ENCODE measurements at places on chromosomes 5 and 9.

- DNase-seq = no peak
- H3K4me1 ChIP-seq = no peaks in the 10 kb centered on the region
- H3K27ac ChIP-seq = no peak overlapping the region
- no peak overlapping the region for H3K4me3 ChIP-seq
- no peaks in the 10 kb centered on the region for H3K36me3 ChIP-seq
Measured at GRCh38 chr5:98518754-98519153, 254.7 kb upstream of the RGMB start.

DNA sequence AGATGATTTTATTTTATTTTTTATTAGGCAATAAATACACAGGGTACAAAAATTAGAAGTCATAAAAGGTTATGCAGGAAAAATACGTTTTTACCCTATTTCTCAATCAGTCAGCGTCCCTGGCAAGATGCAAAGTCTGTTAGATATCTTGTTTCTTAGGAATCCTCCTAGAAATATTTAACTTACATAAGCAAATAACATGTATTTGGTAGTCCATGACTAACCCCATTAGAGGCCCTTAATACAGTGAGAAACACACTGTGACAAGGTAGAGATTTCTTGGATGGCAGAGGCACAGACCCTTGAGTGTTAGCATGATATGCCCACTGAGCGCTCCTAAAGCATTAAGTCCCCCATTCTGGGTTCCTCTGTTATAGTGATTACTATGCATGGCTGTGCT, 121.2 kb upstream of the ADAMTSL1 start:
- H3K27ac ChIP-seq = no peak overlapping the region
- no peak for DNase-seq
- no peaks in the 10 kb centered on the region for H3K4me1 ChIP-seq
- no peak overlapping the region for H3K4me3 ChIP-seq

DNA sequence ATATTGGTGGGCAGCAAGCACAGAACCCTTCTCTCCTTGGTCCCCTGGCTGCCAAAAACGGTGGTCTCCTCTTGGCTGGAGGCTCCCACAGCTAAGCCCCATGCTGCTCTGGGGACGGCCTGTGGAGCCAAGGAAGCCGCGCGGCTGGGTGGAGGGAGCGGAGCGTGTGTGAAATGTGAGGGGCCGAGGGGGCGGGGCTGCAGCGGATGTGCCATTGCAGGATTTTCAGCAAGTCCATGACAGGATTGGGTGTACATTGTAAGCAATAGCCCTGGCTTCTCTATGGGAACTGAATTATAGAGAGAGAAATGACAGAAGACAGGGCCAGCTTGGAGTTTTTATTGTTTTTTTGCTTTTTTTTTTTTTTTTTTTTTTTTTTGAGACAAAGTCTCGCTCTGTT, 336.5 kb downstream of the DIRAS2 start:
- no peaks in the 10 kb centered on the region for H3K4me1 ChIP-seq
- DNase-seq = no peak
- peaks cover 3% of the 10 kb centered on the region for H3K36me3 ChIP-seq
- H3K4me3 ChIP-seq = no peak overlapping the region

- DNase-seq = no peak
- no peak overlapping the region for H3K4me3 ChIP-seq
- no peaks in the 10 kb centered on the region for H3K27me3 ChIP-seq
- peaks cover 6% of the 10 kb centered on the region for H3K4me1 ChIP-seq
- H3K36me3 ChIP-seq = peaks cover 9% of the 10 kb centered on the region
Measured at GRCh38 chr9:120610975-120611689, 31.2 kb upstream of the CDK5RAP2 start.

GRCh38 chr5:108459769-108460168, 77.9 kb upstream of the FBXL17 start:
- H3K27ac ChIP-seq = no peak overlapping the region
- peaks cover 49% of the 10 kb centered on the region for H3K27me3 ChIP-seq
- H3K4me1 ChIP-seq = no peaks in the 10 kb centered on the region
- no peak overlapping the region for H3K4me3 ChIP-seq
- no peak for DNase-seq

- H3K27ac ChIP-seq = no peak overlapping the region
- no peaks in the 10 kb centered on the region for H3K36me3 ChIP-seq
- H3K4me1 ChIP-seq = no peaks in the 10 kb centered on the region
- DNase-seq = no peak
Measured at GRCh38 chr5:179393078-179393477, 47.8 kb upstream of the ADAMTS2 start.

GRCh38 chr9:18606846-18607245, 132.9 kb downstream of the ADAMTSL1 start:
- H3K27me3 ChIP-seq = no peaks in the 10 kb centered on the region
- H3K4me3 ChIP-seq = no peak overlapping the region
- no peaks in the 10 kb centered on the region for H3K4me1 ChIP-seq
- H3K27ac ChIP-seq = no peak overlapping the region

- DNase-seq = no peak
- H3K4me3 ChIP-seq = no peak overlapping the region
- H3K27ac ChIP-seq = no peak overlapping the region
- H3K36me3 ChIP-seq = peaks cover 3% of the 10 kb centered on the region
Measured at GRCh38 chr5:178398901-178399700, 166.5 kb upstream of the PHYKPL start.

GRCh38 chr5:126096442-126097006, 326.7 kb upstream of the GRAMD2B start:
- H3K4me1 ChIP-seq = no peaks in the 10 kb centered on the region
- H3K27me3 ChIP-seq = no peaks in the 10 kb centered on the region
- no peak overlapping the region for H3K4me3 ChIP-seq
- no peak overlapping the region for H3K27ac ChIP-seq

DNA sequence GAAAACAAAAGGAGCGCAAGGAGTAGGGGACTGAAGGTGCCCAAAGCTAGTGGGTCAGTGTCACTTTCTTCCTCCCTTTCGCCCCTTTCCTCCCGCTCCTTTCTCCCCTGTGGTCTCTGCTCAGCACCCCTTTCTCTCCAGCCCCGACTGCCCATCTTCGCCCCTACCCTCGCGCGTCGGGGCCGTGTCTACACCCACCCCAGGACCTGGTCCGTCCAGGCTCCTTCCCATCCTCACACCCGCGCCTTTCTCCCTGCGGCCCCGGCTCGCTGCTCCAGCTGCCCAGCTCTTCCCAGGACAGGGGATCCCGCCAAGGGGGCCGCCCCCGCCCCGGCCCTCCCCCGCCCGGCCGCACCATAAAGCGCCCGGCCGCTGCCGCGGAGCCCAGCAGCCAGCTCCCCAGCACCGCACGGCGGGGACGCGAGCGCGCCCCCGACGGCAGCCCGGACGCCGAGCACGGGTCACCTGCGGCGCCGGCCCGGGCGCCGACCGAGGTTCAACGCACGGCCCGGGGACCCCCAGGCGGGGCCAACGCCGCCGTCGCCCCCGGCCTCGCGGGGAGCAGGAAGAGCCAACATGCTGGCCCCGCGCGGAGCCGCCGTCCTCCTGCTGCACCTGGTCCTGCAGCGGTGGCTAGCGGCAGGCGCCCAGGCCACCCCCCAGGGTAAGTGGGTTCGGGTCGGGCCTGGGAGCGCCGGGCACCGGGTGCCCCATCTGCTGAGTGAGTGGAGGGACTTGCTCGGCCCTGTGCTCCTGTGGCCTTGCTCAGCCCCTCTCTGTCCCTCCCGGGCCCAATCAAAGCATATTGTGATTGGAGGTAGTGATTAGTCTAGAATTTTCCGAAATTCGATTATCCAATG, at the start of gene THBS4:
Gene THBS4 (plus strand): TSS at position 387 of the 860 bp plus-strand sequence. CDS start 190 bp downstream, at position 577.
- DNase-seq = no peak
- H3K27ac ChIP-seq = no peak within 1 kb of the TSS
- no peaks in the 10 kb centered on the region for H3K36me3 ChIP-seq
- no peaks in the 10 kb centered on the region for H3K4me1 ChIP-seq
- H3K4me3 ChIP-seq = no peak within 1 kb of the TSS
- H3K27me3 ChIP-seq = peaks cover 70% of the 10 kb centered on the region

DNA sequence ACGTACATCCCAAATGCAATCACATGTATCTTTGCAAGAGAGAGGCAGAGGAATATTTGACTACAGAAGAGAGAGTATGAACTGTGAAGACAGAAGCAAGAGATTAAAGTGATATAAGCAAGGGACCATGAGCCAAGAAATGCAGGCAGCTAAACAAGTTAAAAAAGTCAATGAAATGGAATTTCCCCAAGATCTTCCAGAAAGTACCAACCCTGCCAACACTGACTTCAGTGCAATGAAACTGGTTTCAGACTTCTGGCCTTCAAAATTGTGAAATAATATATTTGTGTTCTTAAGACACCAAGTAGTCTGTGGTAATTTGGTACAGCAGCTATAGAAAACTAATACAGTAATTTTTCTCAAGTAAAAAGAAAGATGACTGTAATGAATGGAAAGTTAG, 20.9 kb downstream of the FOXI1 start:
- no peak overlapping the region for H3K27ac ChIP-seq
- no peaks in the 10 kb centered on the region for H3K4me1 ChIP-seq
- DNase-seq = no peak
- no peak overlapping the region for H3K4me3 ChIP-seq

GRCh38 chr5:9363026-9363425, 182.8 kb downstream of the SEMA5A start:
- no peaks in the 10 kb centered on the region for H3K36me3 ChIP-seq
- no peaks in the 10 kb centered on the region for H3K27me3 ChIP-seq
- H3K4me1 ChIP-seq = no peaks in the 10 kb centered on the region
- DNase-seq = no peak
- H3K27ac ChIP-seq = no peak overlapping the region

GRCh38 chr5:144276034-144276822, 105.6 kb downstream of the KCTD16 start:
- no peaks in the 10 kb centered on the region for H3K4me1 ChIP-seq
- H3K27ac ChIP-seq = no peak overlapping the region
- H3K36me3 ChIP-seq = no peaks in the 10 kb centered on the region
- no peak for DNase-seq
- no peak overlapping the region for H3K4me3 ChIP-seq
- H3K27me3 ChIP-seq = peaks cover 23% of the 10 kb centered on the region

DNA sequence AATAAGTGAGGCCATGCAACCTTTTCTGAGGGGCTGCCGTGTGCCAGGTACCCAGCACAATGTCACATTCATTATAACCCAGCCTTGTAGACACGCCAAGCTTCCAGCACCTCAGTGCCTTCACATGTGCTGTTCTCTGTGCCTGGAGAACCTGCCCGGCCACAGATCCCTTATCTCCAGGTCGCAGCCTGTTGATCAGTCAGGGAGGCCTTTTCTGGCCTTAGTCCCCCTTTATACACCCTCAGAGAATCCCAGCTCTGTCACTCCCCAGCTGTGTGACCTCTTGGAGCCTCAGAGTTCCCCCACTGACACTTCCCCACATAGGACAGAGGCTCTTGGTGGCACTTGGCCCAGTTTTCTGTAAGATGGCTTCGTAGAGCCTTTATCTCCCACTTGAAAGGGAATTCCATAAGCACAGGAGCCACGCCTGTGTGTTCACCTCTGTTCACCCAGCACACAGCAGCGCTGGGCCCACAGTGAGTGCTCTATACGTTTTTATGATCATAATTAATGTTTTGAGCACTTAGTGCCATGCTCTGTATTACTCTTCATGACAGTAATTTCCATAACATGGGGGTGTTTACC, 38.7 kb downstream of the NEURL1B start:
- no peak overlapping the region for H3K4me3 ChIP-seq
- DNase-seq = no peak
- H3K36me3 ChIP-seq = peaks cover 7% of the 10 kb centered on the region

DNA sequence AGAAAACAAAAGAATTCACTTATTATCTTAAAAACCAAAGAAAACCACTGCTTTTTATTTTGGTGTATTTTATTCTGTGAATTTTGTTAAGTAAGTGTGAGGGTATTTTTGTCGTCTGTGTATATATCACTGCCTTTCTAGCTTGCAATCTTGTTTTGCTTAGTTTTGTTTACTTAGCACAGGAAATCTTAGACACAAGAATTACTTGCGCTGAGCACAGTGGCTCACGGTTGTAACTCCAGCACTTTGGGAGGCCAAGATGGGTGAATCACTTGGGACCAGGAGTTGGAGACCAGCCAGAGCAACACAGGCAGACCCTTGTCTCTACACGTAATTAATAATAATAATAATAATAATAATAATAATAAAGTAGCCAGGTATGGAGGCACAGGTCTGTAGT, 230.3 kb downstream of the PAPPA start:
- no peak overlapping the region for H3K27ac ChIP-seq
- no peak for DNase-seq
- no peaks in the 10 kb centered on the region for H3K4me1 ChIP-seq
- H3K4me3 ChIP-seq = no peak overlapping the region

DNA sequence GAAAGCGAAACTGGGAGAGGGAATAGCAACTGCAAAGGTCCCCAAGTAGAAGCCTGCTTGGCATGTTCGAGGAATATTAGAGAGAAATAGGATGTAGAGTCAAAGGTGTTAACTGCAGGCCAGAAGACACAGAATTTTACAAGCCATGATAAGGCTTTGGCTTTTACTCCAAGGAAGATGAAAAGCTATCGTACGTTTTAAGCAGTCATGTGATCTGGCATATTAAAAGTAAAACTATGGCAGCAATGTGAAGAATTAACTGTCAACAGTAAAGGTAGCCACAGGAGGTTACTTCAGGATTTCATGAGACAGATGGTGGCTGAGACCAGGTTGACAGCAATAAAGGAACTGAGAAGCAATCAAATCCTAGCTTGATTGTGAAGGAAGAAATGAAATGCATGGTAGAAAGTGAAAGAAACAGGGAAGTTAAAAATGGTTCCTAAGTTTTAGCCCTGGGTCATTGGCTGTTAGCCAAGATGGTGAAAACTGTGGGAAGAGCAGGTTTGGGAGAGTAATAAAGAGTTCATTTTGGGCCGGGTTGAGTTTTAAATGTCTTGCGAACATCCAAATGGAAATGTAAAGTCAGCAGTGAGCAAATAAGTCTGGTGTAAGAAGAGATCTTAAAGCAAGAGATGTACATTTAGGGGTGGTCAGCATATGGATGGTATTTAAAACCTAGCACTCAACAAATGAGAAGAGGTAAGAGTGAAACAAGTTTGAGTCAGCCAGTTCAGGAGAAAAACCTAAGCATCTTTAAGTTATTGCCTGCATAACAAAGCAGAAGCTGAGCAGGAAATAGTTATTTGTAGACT, 20.3 kb upstream of the TTC33 start:
- H3K36me3 ChIP-seq = peaks cover 44% of the 10 kb centered on the region
- no peak for DNase-seq
- H3K4me3 ChIP-seq = no peak overlapping the region
- peaks cover 28% of the 10 kb centered on the region for H3K4me1 ChIP-seq
- H3K27ac ChIP-seq = peak overlapping the region; percentile 22

- H3K36me3 ChIP-seq = peaks cover 1% of the 10 kb centered on the region
- H3K27ac ChIP-seq = no peak overlapping the region
- no peaks in the 10 kb centered on the region for H3K4me1 ChIP-seq
- peaks cover 46% of the 10 kb centered on the region for H3K27me3 ChIP-seq
- H3K4me3 ChIP-seq = no peak overlapping the region
Measured at GRCh38 chr5:108421713-108422112, 39.8 kb upstream of the FBXL17 start.

- H3K27me3 ChIP-seq = no peaks in the 10 kb centered on the region
- no peak overlapping the region for H3K27ac ChIP-seq
- H3K4me3 ChIP-seq = no peak overlapping the region
- no peaks in the 10 kb centered on the region for H3K4me1 ChIP-seq
Measured at GRCh38 chr9:14247577-14247976, 66.4 kb downstream of the NFIB start.

GRCh38 chr5:156838961-156839360, 11.1 kb upstream of the PPP1R2B start:
- no peak for DNase-seq
- no peak overlapping the region for H3K27ac ChIP-seq
- H3K27me3 ChIP-seq = peaks cover 11% of the 10 kb centered on the region
- no peaks in the 10 kb centered on the region for H3K36me3 ChIP-seq
- no peak overlapping the region for H3K4me3 ChIP-seq
